ENCODE measurements at places on chromosomes 2 and 18.

DNA sequence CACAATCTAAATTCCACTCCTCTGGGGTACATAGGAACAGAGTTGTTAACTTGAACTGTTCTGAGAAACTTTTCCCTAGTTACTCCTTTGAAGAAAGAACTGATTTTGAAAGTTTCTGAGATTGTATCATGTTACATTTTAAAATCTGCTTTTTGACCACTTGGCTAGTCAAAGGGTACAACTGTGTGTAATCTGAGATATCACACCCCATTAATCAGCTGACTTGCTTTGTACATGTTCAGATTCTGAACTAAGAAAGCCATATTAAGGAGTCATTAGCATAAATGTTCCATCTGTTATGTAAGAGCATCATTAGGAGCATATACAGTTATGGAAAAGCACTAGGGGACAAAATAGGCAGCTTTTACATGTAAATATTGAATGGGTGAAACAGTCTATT lies 3.8 kb upstream of the WDR35 start:
- no peak for DNase-seq

GRCh38 chr2:43071599-43072550 lies 154.5 kb downstream of the ZFP36L2 start:
- DNase-seq, result no peak

DNA sequence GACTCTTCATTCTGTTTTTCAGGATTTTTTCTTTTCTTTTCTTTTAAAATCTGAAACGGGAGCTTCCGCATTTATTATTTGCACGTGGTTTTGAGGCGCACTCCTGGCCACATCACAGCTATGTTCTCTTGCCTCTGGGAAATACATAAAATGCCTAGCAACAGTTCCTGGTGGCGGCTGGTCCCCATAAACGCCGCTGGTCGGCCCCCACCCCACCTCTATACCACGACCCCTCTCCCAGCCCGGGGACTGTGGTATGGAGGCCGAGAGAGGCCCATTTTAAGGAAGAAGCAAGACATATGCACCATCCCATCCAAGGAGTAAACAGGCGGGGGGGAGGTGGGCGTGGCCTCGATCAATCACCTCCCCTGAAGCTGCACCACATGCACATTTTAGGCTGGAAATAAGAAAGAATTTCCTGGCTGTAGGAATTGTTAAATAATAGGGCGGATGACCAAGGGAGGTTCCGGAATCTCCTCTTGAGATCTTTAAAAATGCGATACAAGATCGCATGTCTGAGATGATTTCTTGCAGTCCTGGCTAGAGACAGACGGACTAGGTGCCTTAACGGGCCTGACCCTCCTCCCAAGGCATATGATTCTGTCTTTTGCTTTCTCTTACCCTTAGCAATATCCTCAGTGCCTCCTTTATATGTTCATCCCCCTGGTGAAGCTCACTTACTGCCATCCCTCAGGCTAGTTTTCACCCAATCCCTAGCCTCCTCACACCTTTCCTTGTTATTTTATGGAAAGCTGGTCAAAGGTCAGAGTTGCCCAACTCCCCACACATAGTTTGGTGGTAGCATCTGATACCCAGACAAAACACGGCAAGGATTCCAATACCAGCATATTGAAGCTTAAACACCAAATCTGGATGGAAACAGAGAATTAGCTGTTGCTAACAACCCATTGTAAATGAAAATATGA lies 82.4 kb downstream of the BCL2 start:
- peak; percentile 73 for DNase-seq

GRCh38 chr2:209456489-209456888 lies 32.6 kb downstream of the MAP2 start:
- no peak for DNase-seq

DNA sequence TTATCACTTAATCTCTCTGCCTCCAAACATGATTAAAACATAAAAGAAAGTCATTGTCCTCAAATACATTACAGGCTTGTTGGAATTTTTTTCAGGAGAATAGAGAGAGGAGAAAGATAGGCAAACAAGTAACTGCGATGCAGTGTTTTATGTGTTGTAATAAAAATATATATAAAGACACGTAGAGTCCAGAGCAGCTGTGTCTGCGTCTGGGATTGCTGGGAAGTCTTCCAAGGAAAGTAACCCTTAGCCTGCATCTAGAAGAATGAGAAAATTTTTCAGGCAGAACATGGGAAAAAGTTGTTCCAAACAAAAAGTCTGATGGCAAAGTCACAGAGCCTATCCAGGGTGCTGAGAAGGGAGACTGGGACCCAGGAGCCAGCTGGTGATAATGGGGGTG lies 91.8 kb upstream of the ST6GAL2 start:
- no peak for DNase-seq

GRCh38 chr18:12306752-12307700 lies 1.0 kb upstream of the TUBB6 start:
- DNase-seq, result peak; percentile 72

- DNase-seq, result no peak
Observed at GRCh38 chr18:70197844-70198243, 7.6 kb downstream of the RTTN start.

- DNase-seq, result no peak
Observed at GRCh38 chr18:37274309-37275236, 291.0 kb downstream of the CELF4 start.

DNA sequence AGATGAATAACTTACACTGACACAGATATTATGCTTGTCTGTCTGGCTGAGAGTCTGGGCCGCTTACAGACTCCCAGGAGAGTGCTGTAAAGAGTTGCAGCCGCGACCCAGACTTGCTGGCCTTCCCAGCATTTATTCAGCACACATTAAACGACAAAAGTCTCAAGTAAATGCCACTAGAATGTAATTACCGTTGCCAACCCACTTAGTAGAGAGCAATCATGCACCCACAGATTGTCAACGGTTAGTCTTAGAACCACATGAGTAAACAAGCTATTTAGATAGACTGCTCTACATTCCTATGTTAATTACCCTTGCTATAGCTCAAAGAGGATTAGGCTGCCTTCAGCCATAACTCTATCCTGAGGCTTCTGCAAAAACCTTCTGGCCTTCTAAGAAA lies 47.8 kb upstream of the C2orf74 start:
- no peak for DNase-seq

- no peak for DNase-seq
Observed at GRCh38 chr2:197238043-197238365, 72.6 kb downstream of the ANKRD44 start.

DNA sequence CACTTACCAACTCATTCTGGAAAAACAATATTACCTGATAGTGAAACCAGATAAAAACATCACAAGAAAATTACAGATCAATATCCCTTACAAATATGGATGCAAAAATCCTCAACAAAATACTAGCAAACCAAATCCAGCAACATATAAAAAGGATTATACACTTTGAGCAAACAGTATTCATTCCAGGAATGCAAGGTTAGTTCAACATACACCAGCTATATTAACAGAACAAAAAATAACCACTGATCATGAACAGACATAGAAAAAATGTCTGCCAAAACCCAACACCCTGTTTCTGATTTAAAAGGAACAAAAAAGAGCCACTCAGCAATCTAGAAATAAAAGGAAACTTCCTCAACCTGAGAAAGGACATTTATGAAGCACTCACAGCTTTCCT lies 62.1 kb downstream of the TLK1 start:
- no peak for DNase-seq

DNA sequence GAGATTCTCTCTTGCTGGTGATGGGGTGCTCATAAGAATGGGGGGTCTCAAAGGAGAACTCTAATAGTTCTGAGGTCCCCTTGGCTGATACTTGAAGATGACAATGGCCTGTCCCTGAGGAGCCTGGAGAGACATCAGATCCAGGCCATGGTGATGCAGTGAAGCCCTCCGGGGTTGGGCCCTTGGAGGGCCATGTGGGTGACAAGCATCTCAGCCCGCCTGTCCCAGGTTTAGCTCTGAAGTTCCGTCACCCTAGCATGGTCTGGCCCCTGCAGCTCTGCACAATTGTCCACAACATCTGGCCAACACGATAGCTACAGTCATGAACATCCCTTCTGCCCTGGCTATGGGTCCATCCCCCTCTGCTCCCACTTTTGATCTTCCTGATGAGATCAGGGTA lies 202.8 kb upstream of the HS6ST1 start:
- no peak for DNase-seq

GRCh38 chr18:34514238-34514637 lies 195.9 kb upstream of the DTNA start:
- no peak for DNase-seq

GRCh38 chr2:177651833-177652232 lies 259.3 kb downstream of the AGPS start:
- DNase-seq, result no peak

DNA sequence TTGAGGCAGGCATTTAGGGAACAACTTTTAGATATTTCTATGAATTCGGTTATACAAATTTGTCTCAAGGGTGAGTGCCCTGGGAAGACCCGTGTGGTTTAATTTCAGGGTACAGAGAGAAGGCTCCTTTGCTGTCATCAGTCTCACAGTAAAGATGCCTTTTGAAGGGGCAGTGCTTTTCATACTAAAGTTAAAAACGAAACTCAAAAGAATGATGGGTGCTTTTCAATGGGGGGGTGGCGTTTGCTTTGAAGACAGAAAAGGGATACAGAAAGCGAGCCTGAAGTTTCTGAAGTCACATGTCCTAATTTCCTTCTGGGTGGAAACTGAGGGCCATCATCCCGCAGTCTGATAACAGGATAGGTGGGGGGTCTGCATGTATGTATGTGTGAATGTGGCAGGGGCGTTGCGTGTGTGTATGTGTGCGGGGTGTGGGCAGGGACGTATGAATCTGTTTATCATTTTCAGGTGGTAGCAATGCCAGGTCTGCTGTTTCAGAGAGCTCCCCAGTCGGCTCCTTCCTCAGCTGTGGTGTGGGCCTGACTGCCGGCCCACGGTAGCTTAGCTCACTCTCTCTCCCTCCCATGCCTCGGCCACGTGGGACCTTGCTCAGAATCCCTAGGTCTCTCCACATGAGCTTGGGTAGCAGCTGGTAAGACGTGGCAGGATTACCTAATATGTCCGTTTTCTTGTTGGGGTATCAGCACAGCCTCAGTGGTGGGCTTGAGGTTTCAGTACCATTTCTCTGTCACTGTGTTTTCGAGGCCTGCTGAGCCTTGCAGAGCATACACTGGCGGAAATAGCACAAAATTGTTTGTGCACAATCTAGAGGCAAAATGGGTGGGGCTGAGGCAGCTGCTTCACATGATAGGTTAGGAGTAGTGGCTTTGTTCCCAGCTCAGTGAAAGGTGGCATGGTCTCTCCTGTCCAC lies 32.7 kb downstream of the ARHGAP25 start:
- DNase-seq, result no peak

- DNase-seq, result peak; percentile 25
Observed at GRCh38 chr2:128441341-128442052, 122.8 kb upstream of the HS6ST1 start.

- DNase-seq, result no peak
Observed at GRCh38 chr2:73832930-73833329, 4.2 kb downstream of the STAMBP start.

GRCh38 chr2:173806761-173807160 lies 158.4 kb downstream of the SP3 start:
- no peak for DNase-seq

DNA sequence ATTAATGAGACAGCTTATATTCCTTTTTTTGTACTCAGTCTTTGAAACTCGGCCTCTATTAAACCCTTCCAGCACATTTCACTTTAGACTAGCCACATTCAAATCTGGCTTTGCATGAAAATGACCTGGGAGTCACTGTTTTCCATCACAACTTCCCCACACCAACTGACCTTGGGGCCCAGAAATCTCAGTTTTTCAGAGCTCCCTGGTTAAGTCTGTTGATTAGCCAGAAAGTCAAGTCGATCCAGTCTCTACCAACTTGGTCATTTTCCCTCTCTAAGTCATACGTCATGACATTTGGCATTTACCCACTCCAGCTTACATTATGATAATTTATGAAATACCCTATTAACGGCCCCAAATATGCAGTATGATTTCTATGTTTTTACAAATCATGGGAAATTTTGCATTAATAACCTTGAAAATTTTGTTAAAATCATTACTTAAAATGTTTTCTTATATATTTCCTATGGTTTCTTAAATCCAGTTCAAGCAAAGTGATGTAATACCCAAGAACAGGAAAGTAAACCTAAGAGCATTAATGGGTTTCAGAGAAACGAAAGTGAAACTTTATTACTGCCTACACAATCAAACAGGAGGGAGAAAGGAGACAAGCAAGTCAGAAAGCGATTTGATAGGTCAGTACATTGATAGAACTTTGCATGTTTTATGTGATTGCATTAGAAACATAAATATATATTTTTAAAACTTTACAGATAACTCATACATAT lies 77.1 kb downstream of the SPATS2L start:
- DNase-seq, result no peak

- no peak for DNase-seq
Observed at GRCh38 chr2:117785740-117786139, 28.8 kb upstream of the DDX18 start.

DNA sequence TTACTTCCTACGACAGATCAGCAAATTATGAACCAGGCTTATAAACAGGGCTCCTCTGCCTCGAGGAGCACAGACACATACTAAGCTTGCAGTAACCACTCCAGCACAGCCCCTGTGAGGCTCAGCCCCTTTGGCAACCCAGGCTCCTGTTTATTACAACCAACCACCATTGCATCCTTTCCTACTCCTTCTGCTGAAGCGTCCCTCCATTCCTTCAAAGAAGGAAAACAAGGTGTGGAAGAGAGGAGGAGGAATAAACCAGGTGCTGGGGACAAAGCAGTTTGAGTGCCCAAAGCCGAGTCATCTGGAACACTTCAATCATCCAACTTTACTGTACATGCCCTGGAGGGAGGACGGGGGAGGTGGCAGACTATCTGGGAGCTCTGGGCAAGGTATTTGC lies 87.2 kb upstream of the MGAT4A start:
- DNase-seq, result no peak

DNA sequence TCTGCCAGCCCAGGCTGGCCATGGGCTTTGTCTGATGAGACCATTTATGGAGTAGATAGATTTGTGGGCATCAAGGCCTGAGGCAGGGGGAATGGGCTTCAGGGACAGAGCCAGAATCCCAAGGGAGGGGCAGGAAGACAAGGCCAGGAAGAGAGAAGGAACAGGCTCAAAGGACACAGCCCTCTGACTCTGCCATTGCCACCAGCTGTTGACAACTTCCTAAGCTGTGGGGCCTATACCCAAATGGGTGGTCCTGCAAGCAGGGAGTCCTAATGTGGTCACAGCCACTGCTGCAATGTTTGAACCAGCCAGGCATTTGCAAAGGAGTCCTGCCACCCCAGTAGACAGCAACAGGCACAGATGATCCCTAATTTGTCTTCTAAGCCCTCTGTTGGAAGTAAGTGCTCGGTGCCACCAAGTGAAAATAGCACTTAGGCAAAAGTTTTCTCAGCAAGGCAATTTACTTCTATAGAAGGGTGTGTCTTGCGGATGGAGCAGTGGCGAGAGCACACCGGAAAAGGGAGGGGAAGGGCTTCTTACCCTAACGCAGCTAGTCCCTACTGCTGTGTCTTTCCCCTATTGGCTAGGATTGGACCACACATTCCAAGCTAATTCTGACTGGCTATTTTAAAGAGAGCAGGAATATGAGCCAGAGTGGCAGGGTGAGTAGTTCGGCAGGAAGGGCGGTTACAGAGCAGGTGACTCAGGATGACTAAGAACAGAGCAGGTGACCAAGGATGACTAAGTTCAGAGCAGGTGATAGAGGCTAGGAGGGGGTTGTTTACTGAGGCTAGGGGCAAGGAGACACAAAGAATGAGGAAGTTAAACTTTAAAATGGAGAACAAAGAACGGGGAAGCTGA lies 47.2 kb downstream of the C1QL2 start:
- DNase-seq, result no peak

- no peak for DNase-seq
Observed at GRCh38 chr2:113233593-113234550, 44.8 kb downstream of the PAX8 start.

- peak; percentile 48 for DNase-seq
Observed at GRCh38 chr2:239595726-239596125, 194.9 kb upstream of the HDAC4 start.

Data from suprapubic skin (tissue), 4 donors.